Calu3 (cell line): ENCODE measurements at places on chromosomes 11 and 22.

GRCh38 chr22:48885271-48885918 lies 942.3 kb downstream of the BRD1 start:
- no peak for DNase-seq
- no peaks in the 10 kb centered on the region for H3K36me3 ChIP-seq
- H3K4me1 ChIP-seq, result no peaks in the 10 kb centered on the region
- H3K27ac ChIP-seq, result no peak overlapping the region
- H3K27me3 ChIP-seq, result no peaks in the 10 kb centered on the region
- H3K4me3 ChIP-seq, result no peak overlapping the region

GRCh38 chr11:78050964-78051831 lies 12.5 kb upstream of the THRSP start:
- DNase-seq, result no peak
- H3K27me3 ChIP-seq, result no peaks in the 10 kb centered on the region
- no peak overlapping the region for H3K27ac ChIP-seq
- peaks cover 13% of the 10 kb centered on the region for H3K4me1 ChIP-seq

DNA sequence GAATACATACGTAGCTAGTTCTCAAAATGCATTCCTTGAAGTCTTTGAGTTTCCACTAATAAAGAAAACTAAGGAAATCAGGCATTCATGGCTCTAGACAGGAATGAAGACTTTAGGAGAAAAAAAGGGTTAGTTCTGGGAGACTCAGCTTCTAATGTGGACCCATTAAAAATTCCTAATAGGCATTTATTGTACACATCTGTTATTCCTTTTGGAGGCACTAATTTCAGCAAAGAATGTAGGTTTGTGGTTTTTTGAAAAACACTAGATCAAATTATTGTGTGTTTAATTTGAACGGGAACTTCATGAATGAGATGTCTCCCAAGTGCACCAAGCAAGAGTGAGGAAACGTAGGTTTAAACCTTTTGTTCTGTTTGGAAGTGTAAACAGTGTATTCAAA lies 42.7 kb downstream of the PARVA start:
- H3K36me3 ChIP-seq, result no peaks in the 10 kb centered on the region
- H3K4me1 ChIP-seq, result no peaks in the 10 kb centered on the region
- no peak overlapping the region for H3K27ac ChIP-seq
- DNase-seq, result no peak
- H3K27me3 ChIP-seq, result no peaks in the 10 kb centered on the region

DNA sequence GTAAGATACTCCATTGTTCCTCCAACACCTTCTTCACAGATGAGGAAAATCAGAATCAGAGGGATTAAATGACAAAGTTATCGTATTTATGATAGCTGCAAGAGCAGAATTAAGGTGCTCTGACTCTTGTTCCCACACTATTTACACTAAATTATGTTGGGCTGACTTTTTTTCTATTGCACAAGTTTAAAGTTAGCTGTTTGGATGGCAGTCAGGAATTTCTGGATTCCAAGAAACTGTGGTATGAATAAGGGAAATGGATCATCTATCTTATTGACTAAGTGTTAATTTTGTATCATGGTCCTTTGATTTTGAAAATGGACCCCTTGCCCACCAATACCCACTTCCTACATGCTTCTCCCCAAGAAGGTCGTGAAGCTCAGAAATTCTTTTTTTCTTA lies 19.9 kb upstream of the APOA1 start:
- H3K4me1 ChIP-seq, result peaks cover 7% of the 10 kb centered on the region
- no peak overlapping the region for H3K4me3 ChIP-seq
- H3K36me3 ChIP-seq, result no peaks in the 10 kb centered on the region
- no peak overlapping the region for H3K27ac ChIP-seq

- H3K4me1 ChIP-seq, result peaks cover 52% of the 10 kb centered on the region
- peak overlapping the region; percentile 89 for H3K27ac ChIP-seq
- peak overlapping the region; percentile 67 for H3K4me3 ChIP-seq
- peak; percentile 97 for DNase-seq
- H3K27me3 ChIP-seq, result no peaks in the 10 kb centered on the region
Observed at GRCh38 chr11:66720223-66720898, 8.7 kb downstream of the SPTBN2 start.

- no peak overlapping the region for H3K4me3 ChIP-seq
- no peaks in the 10 kb centered on the region for H3K36me3 ChIP-seq
- H3K4me1 ChIP-seq, result no peaks in the 10 kb centered on the region
- DNase-seq, result no peak
Observed at GRCh38 chr11:17331669-17332068, 19.9 kb upstream of the NCR3LG1 start.

DNA sequence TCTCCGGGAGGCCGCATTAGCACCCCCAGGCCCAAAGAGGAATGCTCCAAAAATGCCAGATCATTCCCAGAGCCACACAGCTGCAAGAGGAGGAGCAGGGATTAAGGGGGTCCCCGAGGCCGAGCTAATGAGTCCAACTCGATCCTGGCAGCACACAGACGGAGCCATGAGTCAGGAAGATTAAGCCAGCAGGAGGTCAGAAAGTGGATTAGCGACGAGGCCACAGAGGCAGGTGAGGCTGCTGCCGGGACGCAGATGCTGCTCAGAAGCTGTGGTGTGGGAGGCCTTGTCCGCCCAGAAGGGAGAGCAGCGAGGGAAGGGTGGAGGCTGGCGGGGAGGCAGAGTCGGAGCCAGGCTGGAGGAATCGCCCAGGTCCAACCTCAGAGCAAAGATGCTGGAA lies 120.5 kb downstream of the SHANK2 start:
- no peak overlapping the region for H3K27ac ChIP-seq
- no peaks in the 10 kb centered on the region for H3K4me1 ChIP-seq
- H3K36me3 ChIP-seq, result peaks cover 6% of the 10 kb centered on the region
